Stimulated activated CD8-positive, alpha-beta memory T cell treated with anti-CD3 and anti-CD28 coated beads, Interleukin-4, amount 100 ng/mL, for 1 hour (primary cell): ENCODE measurements at places on chromosomes 5 and 9.

GRCh38 chr5:112436144-112436543 lies 17.1 kb upstream of the EPB41L4A start:
- no peak for DNase-seq

DNA sequence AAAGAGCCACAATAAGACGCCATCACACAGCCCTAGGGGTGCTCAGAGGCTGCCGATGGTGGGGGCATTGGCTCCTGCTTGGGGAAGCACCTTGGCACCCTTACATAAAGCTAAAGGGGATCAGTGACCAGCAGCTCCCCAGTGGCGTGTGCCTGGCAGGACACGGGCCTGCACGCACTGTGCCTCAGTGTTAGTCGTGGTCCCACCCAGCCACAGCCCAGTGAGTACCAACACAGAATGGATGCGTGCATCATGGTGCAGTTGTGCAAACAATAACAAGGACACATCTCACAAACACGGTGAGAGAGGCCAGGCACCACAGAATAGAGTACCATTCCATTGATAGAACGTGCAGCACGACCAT lies 103.2 kb downstream of the WNK2 start:
- no peak for DNase-seq

DNA sequence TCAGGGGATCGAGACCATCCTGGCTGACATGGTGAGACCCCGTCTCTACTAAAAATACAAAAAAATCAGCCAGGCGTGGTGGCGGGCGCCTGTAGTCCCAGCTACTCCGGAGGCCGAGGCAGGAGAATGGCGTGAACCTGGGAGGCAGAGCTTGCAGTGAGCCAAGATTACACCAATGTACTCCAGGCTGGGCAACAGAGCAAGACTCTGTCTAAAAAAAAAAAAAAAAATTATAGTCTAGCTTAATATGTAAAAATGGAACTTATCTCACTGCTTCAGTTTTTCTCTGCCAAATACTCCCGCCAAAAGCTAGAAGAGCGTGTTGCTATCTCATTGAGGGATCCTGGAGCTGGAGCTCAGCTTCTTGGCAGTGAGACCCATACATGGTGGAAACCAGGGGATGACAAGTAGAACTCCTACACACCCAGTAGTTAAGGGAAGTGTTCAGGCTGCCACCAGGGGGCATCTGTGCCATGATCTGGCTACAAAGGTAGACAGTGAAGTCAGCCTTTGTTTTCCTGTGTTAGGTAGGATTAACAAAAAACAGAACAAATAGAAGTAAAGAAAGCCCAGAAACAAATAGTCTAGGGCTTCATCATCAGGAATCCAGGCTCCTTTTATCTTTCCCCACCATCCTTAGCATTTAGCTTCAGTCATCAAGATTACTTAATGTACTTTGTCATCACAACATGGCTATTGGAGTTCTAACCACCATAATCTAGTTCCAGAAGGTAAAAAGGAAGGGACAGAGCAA lies 33.6 kb upstream of the GLIPR2 start:
- DNase-seq: peak; percentile 86

DNA sequence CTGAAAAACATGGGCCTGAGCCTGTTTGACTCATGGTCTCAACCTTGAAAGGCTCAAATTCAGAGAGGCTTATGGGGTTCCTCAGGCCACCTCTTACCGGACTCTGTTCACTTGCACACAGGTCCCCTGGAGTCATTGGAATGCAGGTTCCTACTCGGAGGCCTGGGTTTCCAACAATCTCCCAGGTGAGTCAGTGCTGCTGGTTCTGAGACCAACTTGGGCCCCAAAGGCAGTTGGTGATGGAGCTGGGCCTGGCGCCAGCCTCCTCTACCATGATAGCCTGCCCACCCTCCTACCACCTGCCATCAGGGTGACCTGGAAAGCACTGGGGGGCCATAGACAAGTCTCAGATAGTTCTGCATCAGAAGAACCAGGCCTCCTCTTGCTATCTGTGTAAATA lies 188.4 kb downstream of the RGS3 start:
- no peak for DNase-seq

GRCh38 chr5:137446615-137447014 lies 52.5 kb downstream of the SPOCK1 start:
- DNase-seq: no peak

DNA sequence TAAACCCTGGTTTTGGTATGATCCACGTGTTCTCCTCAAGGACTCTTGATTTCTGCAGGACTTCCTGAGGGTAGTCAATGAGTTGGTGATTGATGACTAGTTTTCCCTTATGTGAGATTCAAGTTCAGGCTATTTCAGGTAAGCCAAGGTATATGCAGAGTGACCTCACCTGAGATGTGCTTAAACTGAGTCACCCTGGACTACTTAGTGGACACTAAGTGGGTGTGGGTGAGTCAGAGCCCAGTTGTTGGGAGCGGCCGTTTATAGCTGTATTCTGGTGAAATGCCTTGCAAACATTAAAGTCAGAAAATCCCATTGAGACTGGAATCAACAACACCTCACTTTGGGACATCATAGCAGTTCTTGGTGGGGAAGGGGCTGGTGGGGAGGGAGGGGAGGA lies 62.9 kb downstream of the SLC28A3 start:
- DNase-seq: no peak
